Activated B cell treated with CpG ODN at 0.5 μM for 24 hours (primary cell): ENCODE measurements at places on chromosomes 5 and 9.

DNA sequence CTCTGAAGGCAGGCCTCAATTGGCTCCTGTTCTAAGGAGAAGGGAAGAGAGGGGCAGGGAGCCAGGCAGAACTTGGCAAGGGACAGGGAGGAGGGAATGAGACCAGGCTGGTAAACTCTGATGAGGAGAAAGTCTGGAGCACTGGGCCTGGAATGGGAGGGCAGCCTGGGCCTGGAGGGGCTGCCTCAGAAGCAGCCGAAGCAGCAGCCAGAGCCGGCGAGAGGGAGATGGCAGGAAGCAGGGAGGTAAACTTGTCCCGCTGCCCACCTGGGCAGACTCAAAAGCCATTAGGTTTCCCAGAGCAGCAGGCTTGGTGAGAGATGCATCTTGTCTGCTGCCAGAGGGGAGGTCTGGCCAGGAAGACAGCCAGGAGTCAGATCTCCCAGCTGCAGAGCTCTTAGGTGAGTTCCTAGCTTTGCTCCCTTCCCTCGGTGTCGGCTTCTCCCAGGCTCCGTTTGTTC lies 37.0 kb upstream of the CRB2 start:
- no peaks in the 10 kb centered on the region for H3K36me3 ChIP-seq
- peaks cover 76% of the 10 kb centered on the region for H3K4me1 ChIP-seq
- peak overlapping the region; percentile 18 for H3K27ac ChIP-seq
- H3K27me3 ChIP-seq = no peaks in the 10 kb centered on the region
- no peak overlapping the region for H3K4me3 ChIP-seq
- no peak for DNase-seq

GRCh38 chr5:65062469-65063083 lies 293.8 kb downstream of the CWC27 start:
- H3K36me3 ChIP-seq = no peaks in the 10 kb centered on the region
- no peak for DNase-seq
- peak overlapping the region; percentile 80 for H3K27ac ChIP-seq
- H3K4me3 ChIP-seq = no peak overlapping the region

- peaks cover 29% of the 10 kb centered on the region for H3K27me3 ChIP-seq
- H3K27ac ChIP-seq = no peak within 1 kb of the TSS
- H3K4me1 ChIP-seq = no peaks in the 10 kb centered on the region
- peaks cover 1% of the 10 kb centered on the region for H3K36me3 ChIP-seq
- no peak within 1 kb of the TSS for H3K4me3 ChIP-seq
These were observed at the start of gene HSPB3 for GRCh38 chr5:54455413-54456157. Gene HSPB3 (plus strand): TSS chr5:54455699. CDS start chr5:54455790, 91 bp downstream.

DNA sequence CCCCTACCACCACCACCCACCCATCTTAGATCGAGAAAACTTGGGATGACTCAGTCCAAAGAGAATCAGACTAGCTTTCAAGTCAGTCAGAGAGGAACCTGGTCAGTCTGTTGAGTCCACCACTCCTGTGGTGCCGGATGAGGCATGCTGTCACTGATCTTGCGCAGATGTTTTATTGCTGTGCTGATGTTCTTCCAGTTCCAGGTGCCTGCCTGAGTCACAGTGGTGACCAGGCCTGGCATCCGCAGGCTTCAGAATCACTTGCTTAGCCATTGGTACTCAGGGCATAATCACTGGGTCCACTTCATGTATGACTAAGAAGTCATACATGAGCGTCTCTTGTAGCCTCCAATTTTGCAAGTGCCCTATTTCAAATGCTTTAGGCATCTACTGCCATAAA lies 114.1 kb downstream of the MUSK start:
- H3K4me1 ChIP-seq = no peaks in the 10 kb centered on the region
- no peak for DNase-seq
- no peaks in the 10 kb centered on the region for H3K36me3 ChIP-seq
- H3K27ac ChIP-seq = no peak overlapping the region

GRCh38 chr9:137083394-137084004 lies 3.3 kb upstream of the MAN1B1 start:
- H3K4me3 ChIP-seq = peak overlapping the region; percentile 71
- H3K27ac ChIP-seq = peak overlapping the region; percentile 87
